ENCODE measurements at places on chromosomes 12 and 14. TPM values are rescaled to one million over a fixed set of nuclear protein-coding genes. Genes with fewer than 3 reads are reported as not detected.

DNA sequence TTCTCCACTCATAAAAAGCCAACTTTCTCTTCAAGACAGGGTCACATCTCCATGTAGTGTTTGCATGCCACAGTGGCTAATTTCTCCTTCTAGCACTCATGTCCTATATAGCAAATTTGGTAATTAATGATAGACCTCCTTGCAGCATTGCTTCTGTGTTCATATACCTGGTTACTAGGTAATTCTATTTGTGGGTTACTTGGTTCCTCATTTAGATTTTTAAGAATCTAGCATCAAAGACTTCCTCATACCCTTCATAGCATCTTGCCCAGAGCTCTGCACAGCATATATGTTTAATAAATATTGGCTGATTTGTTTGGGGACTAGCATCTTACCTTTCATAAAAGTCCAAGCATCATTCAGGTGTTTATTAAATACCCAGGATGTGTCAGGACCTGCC is 152.1 kb downstream of the DUSP6 start:
- no peaks in the 10 kb centered on the region for H3K4me1 ChIP-seq
- DNase-seq, result no peak
- no peak overlapping the region for H3K4me3 ChIP-seq

- no peak overlapping the region for H3K27ac ChIP-seq
- DNase-seq, result peak; percentile 40
- H3K4me3 ChIP-seq, result peak overlapping the region; percentile 86
- H3K4me1 ChIP-seq, result peaks cover 9% of the 10 kb centered on the region
- H3K36me3 ChIP-seq, result no peaks in the 10 kb centered on the region
- H3K27me3 ChIP-seq, result peaks cover 6% of the 10 kb centered on the region
Observed at GRCh38 chr14:104724981-104725771, 1.1 kb downstream of the ADSS1 start.

- no peaks in the 10 kb centered on the region for H3K27me3 ChIP-seq
- no peak for DNase-seq
- H3K27ac ChIP-seq, result peak overlapping the region; percentile 89
- peaks cover 41% of the 10 kb centered on the region for H3K4me1 ChIP-seq
- peaks cover 6% of the 10 kb centered on the region for H3K36me3 ChIP-seq
Observed at GRCh38 chr12:120710805-120711296, 593 bp downstream of the UNC119B start.

DNA sequence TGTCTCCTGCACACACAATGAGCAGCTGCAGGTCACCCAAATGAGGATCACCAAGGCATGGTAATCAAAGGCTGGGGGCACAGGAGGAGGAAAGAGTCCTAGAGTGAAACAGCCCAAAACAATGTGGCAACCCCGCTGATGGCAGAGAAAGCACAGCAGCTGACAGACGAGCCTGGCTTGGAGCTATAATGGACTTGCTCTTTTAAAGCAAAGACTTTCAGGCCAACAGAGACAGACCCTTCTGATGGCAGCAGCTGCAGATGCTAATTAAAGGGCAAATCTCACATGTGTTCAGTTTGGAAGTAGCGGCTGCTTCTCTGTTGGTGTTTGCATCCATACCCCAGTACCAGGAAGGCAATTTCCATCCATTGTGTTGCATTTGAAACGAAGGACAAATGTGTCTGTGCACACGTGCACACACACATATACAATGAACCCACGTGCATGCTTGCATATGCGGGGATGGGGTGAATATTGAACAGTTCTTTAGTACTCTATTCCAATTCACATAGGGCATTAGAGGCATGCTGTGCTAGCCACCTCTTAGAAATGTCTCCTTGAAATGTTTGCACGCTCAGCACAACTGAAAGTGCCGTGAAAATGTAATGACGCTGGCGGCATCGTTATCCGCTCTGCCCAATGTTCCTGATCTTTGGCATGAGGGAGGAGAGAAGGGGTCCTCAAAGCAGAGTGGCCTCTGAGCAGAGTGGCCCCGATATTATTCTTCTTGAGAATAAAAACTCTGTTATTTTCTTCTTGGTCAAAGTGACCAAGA is 38.1 kb downstream of the CIT start:
- peak overlapping the region; percentile 52 for H3K27ac ChIP-seq
- no peaks in the 10 kb centered on the region for H3K27me3 ChIP-seq
- no peak overlapping the region for H3K4me3 ChIP-seq
- H3K4me1 ChIP-seq, result peaks cover 28% of the 10 kb centered on the region

DNA sequence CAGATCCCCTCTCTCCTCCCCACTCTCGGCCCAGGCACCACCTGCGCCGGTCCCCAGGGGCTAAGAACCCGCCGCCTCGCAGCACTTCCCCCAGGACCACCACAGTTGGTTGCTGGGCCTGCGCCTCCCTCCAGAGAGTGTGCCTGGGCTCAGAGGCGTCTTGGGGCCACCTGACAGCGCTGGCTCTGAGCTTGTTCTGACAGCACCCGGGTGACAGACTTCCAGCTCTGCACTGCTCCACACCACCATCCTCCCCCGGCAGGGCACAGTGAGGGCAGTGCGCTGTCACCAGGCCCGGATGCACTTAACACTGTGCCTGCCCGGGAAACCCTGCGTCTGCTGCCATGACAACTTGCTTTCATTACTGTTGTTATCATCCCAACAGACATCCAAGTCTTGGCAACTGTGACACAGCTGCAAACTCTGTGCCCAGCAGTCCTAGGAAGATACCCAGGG is 6.6 kb downstream of the BRF1 start:
- H3K27ac ChIP-seq, result peak overlapping the region; percentile 78
- H3K4me3 ChIP-seq, result peak overlapping the region; percentile 28
- DNase-seq, result no peak
- no peaks in the 10 kb centered on the region for H3K27me3 ChIP-seq
- peaks cover 14% of the 10 kb centered on the region for H3K4me1 ChIP-seq

DNA sequence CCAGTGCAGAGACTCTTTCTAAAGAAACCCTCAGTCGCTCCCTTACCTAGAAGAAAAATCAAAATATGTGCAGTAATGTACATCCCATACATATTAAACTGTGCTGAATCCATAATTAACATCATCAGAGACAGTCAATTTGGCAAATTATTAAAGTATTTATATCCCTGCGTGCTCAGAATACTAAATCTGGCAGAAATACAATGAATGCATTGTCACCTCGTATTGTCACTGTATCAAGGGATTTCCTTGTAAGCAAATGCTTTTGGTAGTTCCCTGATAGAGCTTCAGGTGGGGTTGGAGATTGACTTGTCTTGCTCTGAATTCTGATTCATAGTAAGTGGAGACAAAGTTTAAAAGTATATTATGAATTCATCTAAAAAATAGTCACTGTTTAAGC is 319.1 kb downstream of the PPFIA2 start:
- no peaks in the 10 kb centered on the region for H3K27me3 ChIP-seq
- no peaks in the 10 kb centered on the region for H3K36me3 ChIP-seq
- H3K4me1 ChIP-seq, result no peaks in the 10 kb centered on the region
- no peak overlapping the region for H3K27ac ChIP-seq

PTPRR gene
- 0.61 TPM for total RNA-seq

PLEKHG7 gene
- total RNA-seq, result not detected

EML1 gene
- 40.1 TPM for total RNA-seq

LBHD2 gene
- not detected for total RNA-seq

GPATCH2L gene
- 73.1 TPM for total RNA-seq

GLIPR1 gene
- 0.36 TPM for total RNA-seq

HOXC9 gene
- total RNA-seq, result 6.3 TPM

All from neural crest cell (in vitro differentiated cells).